Muscle of back (tissue), 13 donors: ENCODE measurements at places on chromosomes 5 and 9. TPM values are rescaled to one million over a fixed set of nuclear protein-coding genes. Genes with fewer than 3 reads are reported as not detected.
A peak's percentile ranks its signal among the peaks of the same experiment; 100 is the strongest.

GRCh38 chr5:15584528-15584927 lies 84.5 kb downstream of the FBXL7 start:
- DNase-seq: no peak

DNA sequence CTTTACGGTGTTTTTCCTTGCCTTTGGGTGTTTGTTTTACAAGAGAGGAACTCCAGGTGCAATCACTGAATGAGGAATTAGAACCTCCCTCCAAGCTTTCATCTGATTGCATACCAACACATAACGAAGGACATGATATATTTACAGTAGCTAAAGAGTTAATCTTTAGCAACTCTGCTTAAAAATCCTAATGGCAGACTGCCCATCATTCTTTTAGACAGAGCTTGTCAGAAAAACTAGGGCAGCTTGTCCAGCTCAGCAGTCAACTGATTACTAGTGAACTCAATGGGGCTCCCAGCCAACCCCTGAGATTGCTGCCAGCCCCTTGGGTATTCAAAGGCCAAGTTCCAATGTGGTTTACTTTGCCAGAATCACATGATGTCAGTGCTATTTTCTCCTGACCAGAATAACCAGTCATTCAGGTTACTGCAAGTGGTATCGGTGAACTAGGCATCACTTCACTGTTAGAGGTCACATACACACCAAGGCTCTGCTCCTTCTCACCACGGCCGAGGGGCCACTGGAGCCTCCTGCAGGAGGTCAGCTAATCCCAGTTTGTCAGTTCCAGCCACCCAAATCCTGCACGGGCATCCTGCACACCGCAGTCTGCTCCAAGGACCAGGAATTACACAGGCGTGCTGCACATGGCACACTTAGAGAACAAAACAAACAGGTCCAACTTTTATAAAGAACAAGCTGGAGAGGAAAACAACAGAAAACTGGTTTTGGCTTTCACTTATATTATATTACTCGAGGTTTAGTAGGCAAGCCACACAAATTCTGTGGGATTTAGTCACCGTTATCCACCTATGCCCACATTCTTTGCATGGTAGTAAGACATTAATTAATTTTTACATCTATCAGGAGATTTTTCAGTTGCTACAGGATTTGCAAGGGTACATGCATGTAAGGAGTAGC lies 62.5 kb downstream of the NFIB start:
- peak; percentile 75 for DNase-seq

- peak; percentile 81 for DNase-seq
Observed at GRCh38 chr5:15256485-15256884, 243.5 kb upstream of the FBXL7 start.

GRCh38 chr9:105497704-105498103 lies 49.9 kb downstream of the FSD1L start:
- DNase-seq: no peak

DNA sequence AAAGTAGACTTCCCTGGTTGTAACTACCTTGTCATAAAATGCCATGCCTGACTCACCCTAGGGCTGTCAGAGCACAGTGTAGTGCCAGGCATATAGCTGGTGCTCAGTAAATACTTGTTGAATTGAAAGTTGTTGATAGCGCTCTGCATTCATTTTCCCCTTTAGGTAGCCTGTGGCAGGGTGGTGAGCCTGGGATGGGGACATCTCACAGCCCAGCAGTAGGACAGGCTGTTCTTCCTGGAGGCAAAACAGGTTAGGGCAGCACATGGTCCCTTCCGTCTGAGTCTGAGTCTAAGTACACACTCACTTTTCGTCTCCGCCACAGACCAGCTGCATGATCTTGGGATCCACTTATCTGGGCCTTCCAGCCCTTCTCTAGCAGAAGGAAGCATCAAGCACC lies 401.9 kb downstream of the ZSWIM6 start:
- DNase-seq: no peak

- no peak for DNase-seq
Observed at GRCh38 chr9:17627641-17628040, 48.8 kb downstream of the SH3GL2 start.

- DNase-seq: no peak
Observed at GRCh38 chr5:52822437-52822836, 34.7 kb downstream of the ITGA1 start.

- DNase-seq: no peak
Observed at GRCh38 chr5:139958432-139959148, 84.5 kb downstream of the NRG2 start.

The STC2 gene
- polyA plus RNA-seq: 7.2 TPM

DNA sequence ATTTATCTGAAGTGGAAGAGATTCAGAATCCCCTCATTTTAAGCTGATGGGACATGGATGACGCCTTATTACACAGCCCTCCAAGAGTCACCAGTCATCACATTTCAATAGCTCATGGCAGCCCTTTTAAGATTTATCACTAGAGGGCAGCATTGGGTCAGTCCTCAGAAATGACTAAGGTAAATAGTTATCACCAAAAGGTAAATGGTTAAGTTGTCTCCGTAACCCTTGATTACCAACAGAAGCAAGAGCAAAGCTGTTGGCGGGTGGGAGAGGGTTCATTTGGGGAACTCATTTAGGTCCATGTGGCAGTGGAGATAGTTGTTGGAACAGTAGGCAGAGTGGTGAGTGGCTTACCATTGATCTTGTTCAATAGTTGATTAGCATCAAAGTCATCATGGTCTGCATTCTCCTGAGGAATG lies 12.0 kb upstream of the C9 start:
- DNase-seq: peak; percentile 72

DNA sequence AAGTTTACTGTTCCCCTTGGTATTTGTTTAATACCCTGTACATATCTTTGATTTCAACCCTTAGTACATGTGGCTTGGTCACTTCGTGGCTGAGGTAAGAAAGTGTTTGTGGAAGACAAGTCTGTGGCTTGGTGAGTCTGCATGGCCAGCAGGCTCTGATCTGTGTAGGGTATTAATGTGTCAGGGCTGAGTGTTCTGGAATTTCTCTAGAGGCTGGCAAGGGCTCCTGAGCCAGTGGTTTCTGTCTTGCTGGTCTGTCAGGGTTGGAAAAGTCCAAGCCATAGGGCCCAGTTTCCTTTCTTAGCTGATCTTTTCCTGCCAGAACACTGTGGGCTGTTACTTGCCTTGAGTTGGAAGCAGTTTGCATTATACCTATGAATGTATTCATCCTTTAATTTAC lies 48.0 kb upstream of the FBXL7 start:
- DNase-seq: no peak

DNA sequence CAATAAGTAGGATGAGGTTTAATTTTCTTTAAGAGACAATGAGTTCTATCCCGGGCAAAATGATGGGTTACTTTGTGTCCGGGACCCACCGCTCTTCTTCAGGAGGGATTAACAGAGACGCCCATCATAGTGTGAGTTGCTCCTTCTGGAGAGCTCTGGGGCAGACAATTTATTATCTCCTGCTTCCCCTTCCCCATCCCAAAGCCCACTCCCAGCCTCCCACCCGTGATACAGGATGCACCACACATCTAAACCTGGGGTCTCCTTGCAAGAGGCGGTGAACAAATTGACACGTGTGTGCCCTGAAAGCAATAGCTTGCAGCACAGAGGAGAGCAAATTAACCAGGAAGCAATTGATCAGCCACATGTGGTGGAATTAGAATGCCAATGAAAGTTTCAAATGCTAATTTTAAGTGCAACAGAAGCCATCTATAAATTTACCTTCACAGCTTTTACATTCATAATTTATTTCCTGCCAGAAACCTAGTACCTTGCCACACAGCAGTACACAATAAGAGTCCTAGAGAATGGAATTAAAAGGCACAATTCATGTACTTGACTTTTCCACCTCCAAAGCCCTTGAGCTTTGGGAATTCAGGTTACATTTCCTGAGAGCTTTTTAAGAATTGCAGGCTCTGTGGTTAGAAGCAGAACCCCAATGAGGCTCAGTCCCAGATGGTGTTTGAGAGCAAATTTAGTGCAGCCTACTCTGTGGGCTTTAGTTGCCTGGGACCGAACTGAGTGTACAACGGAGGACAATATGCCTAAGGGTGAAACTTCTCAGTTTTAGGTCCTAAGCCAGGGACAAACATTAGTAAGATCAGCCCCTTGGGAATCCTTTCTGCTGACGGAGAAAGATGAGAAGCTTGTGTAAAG lies 399.6 kb downstream of the MED10 start:
- no peak for DNase-seq

- no peak for DNase-seq
Observed at GRCh38 chr9:133841167-133841812, 103.1 kb upstream of the SARDH start.

DNA sequence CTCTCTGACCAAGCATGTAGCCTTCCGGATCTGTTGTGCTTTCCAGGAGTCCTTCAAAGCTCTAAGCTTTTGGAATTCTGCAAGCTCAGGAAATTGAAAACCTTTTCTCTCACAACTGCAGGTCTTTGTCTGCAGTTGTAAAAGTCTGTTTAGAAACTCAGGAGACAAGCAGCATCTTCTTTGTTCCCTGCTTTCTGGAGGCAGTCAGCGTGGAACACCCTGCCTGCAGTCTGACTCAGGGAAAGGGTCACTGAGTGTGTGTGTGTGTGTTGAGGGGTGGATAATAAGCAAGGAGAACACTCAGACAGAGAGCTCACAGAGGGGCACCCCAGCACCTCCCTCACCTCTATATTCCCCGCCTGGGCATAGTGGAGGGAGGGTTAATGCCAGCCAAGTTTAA lies 29.1 kb downstream of the KCNIP1 start:
- no peak for DNase-seq

DNA sequence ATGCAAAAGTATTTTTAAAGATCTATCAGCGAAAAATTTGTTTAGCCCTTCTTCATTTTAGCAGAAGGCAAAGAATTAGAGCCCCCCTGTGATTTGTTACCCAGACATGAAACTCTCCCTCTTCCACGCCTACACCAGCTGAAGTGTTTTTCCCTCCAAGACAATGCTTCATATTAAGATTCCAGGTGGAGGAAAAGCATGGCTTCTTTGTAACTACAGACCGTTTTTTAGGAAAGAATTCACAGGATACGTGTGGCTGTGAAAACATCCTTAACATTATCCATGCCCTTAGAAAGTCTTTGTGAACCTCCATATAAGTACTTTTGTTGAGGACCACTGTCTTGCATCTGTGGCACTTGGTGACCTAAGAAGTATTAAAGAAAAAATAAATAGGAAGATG lies 121.8 kb upstream of the MTAP start:
- no peak for DNase-seq

GRCh38 chr9:75369989-75370388 lies 281.7 kb downstream of the OSTF1 start:
- no peak for DNase-seq

The GKAP1 gene
- polyA plus RNA-seq: 9.9 TPM

DNA sequence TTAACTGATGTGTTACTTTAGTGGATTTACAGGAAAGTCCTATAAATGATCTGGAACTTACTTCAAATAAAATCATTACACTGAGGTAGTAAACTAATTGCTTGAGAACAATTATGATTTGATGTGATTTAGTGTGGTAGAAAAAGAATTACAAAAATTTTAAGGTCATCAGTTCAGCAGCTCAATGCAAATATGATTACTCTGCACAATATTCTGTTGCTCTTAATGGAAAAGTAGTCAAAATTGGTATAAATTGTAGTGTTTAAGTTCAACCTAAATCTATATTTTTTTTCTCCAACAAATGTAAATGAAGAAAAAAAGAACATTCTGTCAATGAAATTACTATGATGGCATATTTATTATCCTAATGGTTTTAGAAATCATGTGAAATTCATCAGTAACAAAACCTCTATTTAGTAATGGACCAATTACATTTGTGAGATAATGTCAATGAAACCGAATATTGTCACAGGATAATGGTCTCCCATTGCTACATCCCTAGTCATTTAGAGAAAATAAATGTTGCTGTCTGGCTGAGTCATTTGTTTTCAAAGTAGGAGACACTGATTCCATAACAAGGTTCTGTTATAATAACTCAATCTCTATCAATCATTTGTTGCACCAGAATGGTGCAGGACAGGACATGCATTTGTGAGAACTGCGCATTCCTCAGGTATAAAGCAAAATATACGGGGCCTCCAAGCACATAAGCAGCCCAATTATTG lies 177.1 kb downstream of the NFIB start:
- DNase-seq: no peak

DNA sequence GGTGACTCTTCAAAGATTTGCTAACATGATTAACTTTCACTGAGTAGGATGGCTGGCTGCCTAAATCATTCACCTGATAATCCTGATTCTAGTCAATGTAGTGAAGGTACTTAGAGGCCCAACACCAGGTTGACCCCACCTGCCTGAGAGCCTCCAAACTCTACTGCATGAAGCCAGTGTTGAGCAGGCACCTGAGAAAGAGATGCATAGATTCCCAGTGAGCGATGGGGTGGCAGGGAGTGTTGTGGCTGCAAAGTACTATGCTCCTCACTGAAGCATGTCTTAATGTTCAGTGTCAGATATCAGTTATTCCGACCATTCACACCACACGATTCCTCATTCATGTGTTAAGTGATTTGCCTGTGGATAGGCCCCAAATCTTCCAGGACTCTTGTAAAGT lies 804.4 kb downstream of the TLE4 start:
- DNase-seq: no peak

DNA sequence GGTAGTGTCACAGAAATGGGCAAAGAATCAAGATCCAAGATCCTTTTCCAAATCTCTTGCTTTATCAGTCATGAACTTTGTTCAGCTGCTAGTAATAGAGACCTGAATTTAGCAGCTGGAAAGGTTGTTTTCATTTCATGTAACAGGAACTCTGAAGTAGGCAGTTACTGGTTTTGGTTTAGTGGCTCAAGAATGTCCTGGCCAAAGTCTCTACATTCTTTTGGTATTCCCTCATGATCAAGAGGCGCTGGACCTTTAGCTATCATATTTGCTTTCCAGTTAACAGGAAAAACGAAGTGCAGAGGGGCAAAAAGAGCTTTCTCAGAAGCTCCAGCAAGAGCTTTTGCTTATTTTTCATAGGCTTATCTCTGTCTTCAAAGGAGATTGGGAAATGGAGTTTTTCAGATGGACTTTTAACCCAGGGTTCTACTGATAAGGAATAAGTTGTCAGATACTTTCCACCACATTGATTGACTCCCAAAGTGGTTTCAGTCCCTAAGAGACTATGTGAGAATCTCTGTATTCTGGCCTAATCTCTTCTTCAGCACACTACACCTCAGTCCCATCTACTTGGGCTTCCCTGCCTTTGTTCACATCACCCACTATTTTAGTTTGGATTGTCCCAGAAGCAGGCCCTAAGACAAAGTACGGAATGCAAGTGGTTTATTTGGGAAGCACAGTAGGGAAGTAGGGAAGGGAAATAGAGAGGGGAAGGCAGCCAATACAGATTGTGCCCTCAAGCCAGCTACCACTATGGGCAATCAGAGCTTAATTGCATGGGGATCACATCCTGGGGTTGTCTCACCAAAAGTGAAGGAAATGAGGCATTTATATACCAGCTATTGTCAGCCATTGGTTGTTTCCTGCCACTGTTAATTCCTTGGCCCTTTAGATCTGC lies 359.3 kb downstream of the LRRC70 start:
- peak; percentile 24 for DNase-seq

- DNase-seq: no peak
Observed at GRCh38 chr5:116492776-116493175, 81.8 kb downstream of the SEMA6A start.

The PCDHB16 gene
- 2.9 TPM for polyA plus RNA-seq

The C9 gene
- polyA plus RNA-seq: 0.46 TPM

The PCDHGB5 gene
- 2.5 TPM for polyA plus RNA-seq

- peak; percentile 80 for DNase-seq
Observed at GRCh38 chr5:14399054-14399692, 182.4 kb upstream of the OTULINL start.

The RMND5B gene
- 30.1 TPM for polyA plus RNA-seq

The COL15A1 gene
- polyA plus RNA-seq: 226 TPM

- DNase-seq: no peak
Observed at GRCh38 chr5:73867345-73868335, 241.6 kb downstream of the ARHGEF28 start.

The FOXD4L6 gene
- not detected for polyA plus RNA-seq

The CARD9 gene
- polyA plus RNA-seq: 0.52 TPM

- peak; percentile 39 for DNase-seq
Observed at GRCh38 chr5:72288924-72289323, 31.1 kb downstream of the MRPS27 start.
